ENCODE measurements at places on chromosomes 13 and 19.

DNA sequence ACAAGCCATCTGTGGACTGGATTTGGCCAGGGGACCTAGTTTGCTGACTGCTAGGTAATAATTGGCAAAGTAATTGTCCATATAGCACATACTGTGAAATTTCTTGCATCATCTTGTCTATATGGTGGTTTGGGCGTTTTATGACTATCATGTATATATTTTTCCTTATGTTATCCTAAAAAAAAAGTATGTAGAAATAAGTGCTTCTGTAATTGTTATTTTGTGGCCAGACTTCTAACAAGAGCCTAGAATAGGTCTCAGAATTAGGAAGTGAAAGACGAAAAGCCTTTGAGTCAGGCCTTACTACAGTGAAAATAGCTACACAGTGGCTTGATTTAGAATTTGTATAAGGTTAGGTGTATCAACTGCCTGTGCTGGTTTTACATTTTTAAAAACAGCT, 4.2 kb downstream of the FNDC3A start:
- no peak for DNase-seq

- DNase-seq = peak; percentile 82
These were observed 1.9 kb downstream of the FOXO1 start for GRCh38 chr13:40664350-40665125.

GRCh38 chr13:77503398-77503797, 32.1 kb upstream of the SCEL start:
- DNase-seq = no peak

DNA sequence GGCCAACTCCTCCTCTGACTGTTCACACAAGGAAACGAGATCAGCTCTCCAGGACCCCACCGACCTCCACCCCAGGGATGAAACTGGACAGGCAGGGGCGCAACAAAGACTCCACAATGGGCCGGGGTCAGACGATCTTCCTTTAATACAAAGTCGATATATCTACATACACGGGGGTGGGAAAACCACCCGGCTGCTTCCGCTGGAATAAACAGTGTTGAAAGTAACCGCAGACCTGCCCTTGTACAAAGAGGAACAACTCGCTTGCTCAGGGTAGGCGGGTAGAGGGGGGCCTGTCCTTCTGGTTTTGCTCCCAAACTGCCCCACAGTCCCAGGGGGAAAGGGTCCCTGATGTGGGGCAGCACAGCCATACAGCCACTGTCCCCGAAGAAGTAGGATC, 135.2 kb downstream of the PTPRS start:
- no peak for DNase-seq

DNA sequence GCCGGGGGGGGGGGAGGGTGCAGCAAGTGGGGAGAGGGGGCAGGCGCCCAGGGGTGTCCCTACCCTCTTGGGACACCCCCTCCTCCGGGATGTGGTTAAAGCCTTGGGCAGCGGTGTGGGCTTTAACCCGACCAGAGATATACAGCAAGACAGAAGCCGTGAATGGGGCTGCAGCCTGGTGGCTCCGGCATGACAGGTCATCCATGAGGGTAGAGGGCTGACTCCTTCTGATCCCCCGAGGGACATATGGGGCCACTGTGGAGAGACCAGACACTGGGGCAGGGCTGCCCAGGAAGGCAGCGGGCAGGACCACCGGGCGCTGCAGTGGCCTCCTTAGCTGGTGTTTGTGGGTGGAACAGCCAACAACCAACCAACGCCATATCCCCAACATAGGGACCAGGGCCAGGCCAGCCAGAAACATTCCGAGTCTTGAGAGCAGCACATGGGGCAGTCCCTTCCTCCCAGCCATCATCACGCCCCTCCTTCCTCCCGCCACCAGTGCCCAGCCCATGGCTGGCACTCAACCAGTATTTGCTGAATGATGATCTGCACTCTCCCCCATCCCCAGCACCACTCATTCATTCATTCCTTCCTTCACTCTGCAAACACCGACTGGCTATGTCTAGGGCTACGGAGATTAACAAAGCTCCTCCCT, 18.2 kb downstream of the ELAVL1 start:
- DNase-seq = no peak

GRCh38 chr13:57137585-57137984, 3.1 kb upstream of the PRR20A start:
- DNase-seq = no peak

- DNase-seq = peak; percentile 53
These were observed 269.3 kb upstream of the MIR17HG start for GRCh38 chr13:91078093-91078679.

GRCh38 chr19:40303765-40304164, 18.6 kb upstream of the AKT2 start:
- DNase-seq = no peak

GRCh38 chr13:95100525-95101433, 200.5 kb downstream of the ABCC4 start:
- no peak for DNase-seq

GRCh38 chr13:40428354-40428753, 238.1 kb downstream of the FOXO1 start:
- DNase-seq = no peak

DNA sequence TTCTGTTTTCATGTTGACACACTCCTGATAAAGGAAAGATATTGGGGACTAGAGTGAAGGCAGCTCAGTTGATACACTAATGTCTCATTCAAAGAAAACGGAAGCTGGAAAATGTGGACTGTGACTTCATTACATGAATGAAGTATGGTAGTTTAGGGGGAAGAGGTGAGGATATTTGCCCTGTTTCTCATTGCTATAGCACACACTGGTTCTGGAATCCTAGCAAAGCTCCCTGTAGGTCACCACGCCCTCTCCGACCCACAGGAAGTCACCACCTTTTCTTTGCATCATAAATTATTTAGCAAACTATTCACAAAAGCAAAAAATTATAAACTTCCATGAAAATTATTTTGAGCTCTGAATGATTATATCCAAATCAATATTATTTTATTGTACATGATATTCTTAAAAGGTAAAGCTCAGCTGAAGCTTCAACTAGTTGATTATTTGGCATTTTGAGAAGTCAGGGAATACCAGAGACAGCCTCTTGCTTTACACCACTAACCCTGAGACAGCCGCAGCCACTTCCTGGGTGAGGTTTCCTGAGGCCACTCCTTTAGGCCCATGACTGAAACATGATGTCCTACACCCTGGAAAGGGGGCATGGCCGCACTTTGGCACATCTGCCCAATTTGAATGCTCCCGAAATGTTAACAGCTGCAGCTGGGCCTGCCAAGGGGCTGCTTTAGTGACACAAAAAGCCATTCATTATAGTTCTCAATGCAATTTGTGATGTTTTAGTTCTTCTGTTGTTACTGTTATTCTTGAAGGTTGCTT, 50.0 kb upstream of the WDFY2 start:
- no peak for DNase-seq

- no peak for DNase-seq
These were observed 16.3 kb downstream of the EPS8L1 start for GRCh38 chr19:55091955-55092354.

- DNase-seq = peak; percentile 92
These were observed 1.5 kb upstream of the RAB3A start for GRCh38 chr19:18205200-18205892.

DNA sequence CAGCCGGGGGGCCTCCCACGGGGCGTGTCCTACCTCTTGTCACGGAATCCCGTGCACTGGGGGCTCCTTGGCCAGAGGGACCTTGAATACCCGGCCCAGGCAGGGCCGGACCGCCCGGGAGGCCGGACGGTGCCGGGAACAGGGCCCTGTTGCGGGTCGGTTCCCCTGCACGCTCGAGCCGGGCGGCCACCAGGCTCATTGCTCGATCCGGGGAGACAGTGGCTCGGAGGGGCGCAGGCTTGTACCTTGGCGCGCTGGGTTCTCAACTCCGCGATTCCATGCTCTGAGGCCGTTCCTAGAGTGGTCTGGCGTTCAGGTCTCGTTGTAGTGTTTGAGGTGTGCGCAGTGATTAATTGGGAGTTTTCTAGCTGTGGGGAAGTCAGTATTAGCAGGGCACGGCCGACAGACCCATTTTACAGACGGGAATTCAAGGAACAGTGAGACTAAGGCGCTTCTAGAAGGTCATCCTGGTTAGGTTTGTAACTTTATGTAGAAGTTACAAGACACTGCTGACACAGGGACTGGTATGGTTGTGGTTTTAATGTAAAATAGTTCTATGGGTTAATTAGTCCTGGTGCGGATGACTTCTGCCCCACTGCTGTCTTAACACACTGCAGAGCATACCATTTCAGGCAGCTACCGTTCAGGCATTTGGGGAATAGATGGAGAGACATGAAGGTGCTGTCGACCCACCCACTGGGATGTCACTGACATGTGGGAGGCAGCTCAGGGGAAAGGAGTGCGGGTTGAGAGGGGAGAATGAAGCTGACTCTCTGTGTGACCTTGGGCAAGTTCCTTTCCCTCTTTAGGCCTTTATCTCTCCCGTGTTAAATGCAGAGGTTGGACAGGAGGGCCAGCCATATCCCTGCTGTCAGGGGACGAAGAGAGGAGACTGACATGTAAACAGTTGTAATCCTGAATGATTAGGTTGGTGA, 592 bp downstream of the CLPTM1 start:
- DNase-seq = peak; percentile 25

DNA sequence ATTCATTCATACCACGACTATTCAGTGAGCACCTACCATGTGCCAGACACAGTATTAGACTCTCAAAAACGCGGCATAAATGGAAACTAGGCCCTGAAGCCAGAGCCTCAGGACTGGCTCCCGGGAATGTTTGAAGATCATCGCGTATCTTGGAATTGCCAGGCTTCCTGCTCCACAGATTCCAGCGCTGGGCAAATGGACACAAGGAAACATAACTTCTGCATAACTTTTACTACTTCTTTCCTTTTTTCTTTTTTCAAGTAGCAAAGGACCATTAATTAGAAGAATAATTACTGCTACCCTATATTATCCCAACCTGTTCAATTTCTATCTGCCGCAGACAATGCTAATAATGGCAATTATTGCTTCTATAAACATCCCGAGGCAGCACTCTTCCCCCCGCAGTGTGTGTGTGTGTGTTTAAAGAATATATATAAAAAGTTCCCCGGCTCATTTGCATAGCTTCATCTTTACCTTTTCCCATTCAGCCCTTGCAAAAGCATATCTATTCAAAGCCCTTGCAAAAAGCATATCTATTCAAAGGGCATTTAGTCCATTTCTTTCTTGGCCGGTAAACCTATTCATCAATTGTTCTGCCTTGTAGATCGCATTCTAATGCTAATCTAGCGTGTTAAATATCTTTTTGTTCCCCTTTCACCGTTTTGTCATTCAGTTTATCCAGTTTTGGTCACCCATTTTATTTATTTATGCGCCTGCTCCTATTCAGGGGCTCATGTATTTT, 6.1 kb downstream of the SOX21 start:
- DNase-seq = no peak

DNA sequence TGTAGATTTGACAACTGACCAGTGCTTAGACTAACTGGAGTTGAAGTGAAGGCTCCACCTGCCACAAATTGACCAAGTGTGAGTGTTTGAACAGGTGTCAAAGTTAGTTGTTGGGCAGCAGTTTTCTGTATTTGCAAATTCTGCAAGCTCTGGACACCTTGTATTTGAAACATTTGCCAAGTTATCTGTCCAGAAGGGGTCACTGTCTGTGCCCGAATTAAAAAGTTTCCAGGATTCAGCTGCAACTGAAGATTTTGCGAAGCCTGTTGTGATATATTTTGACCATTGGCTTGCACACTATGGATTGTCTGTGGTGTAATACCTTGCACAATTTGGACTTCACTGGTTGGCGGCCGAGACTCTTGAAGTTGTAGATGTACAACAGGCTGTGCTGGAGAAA, 1690.7 kb downstream of the SLITRK5 start:
- no peak for DNase-seq

DNA sequence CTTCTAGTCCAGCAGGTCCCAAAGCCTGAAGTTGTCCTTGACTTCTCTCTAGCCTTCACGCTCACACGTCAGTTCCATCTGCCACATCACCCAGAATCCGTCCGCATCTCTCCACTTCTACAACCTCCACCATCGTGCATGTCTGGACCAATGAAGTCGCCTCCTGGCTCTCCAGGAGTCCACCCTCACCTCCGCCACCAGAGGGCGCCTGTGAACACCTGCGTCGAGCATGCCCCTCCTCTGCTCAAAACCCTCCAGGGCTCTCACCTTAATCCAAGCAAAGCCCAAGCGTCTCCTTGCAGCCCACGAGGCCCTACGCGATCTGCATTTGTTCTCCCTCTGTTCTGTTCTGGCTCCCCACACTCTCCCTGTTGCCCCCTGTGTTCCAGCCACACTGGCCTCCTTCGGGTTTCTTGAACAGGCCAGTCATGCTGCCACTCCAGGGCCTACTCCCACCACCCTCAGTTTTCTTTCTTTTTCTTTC, 3.7 kb downstream of the USHBP1 start:
- peak; percentile 99 for DNase-seq

DNA sequence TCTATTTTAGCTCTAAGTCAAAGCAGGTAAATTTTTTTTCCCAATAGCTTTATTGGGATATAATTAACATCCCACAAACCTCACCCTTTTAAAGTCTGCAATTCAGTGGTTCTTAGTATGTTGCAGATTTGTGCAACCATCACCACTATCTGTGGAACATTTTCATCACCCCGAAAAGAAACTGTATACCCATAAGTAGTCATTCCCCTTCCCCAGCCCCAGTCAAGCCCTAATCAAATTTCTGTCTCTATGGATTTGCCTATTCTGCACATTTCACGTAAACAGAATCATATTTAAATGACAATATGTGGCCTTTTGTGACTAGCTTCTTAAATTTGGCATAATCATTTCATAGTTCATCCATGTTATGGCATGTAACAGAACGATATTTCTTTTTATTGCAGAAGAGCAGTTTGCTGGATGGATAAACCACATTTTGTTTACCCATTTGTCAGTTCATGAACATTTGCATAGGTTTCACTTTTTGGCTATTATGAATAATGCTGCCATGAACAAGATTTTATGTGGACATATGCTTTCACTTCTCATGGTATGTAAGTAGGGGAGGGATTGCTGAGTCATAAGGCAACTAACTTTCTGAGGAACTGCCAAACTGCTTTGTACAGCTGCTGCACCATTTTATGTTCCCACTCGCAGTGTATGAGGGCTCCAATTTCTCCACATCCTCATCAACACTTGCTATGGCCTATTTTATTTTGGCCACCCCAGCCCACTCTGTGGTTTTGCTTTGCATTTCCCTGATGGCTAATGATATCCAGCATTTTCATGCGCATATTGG, 10.9 kb downstream of the SLC46A3 start:
- no peak for DNase-seq

GRCh38 chr19:35757231-35757748, 461 bp upstream of the HSPB6 start:
- DNase-seq = peak; percentile 76

GRCh38 chr13:33369073-33369472, 83.5 kb upstream of the STARD13 start:
- no peak for DNase-seq

- peak; percentile 67 for DNase-seq
These were observed 970.5 kb downstream of the UQCRFS1 start for GRCh38 chr19:28242317-28242927.

- peak; percentile 63 for DNase-seq
These were observed 10.3 kb downstream of the TMEM272 start for GRCh38 chr13:51834581-51835171.

- peak; percentile 35 for DNase-seq
These were observed 41.8 kb upstream of the UBAC2 start for GRCh38 chr13:99158846-99159245.

DNA sequence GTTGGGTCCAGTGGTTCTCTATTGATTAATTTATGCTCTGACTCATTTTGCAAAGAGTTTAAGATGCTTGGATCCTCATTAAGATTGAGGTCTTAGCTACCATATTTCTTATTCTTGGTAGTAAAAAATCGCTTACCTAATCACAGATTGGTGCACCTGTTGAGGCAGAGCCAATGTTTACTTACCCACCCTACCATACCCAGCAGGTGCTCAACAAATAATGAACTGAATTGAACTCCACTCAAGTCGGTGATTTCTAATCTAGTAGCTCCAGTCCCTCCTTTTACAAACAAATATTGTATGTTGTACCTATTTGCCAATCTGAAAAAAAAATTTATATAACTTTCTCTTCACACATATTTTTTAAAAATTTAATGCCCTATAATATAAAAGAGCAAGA, 361.0 kb downstream of the FGF14 start:
- DNase-seq = no peak

All from NCI-H82 (cell line).